ENCODE measurements at places on chromosomes 12 and 14. TPM values are rescaled to one million over a fixed set of nuclear protein-coding genes. Genes with fewer than 3 reads are reported as not detected.
A peak's percentile ranks its signal among the peaks of the same experiment; 100 is the strongest.

GRCh38 chr14:56798447-56799342, 11.6 kb downstream of the OTX2 start:
- no peak for DNase-seq

DNA sequence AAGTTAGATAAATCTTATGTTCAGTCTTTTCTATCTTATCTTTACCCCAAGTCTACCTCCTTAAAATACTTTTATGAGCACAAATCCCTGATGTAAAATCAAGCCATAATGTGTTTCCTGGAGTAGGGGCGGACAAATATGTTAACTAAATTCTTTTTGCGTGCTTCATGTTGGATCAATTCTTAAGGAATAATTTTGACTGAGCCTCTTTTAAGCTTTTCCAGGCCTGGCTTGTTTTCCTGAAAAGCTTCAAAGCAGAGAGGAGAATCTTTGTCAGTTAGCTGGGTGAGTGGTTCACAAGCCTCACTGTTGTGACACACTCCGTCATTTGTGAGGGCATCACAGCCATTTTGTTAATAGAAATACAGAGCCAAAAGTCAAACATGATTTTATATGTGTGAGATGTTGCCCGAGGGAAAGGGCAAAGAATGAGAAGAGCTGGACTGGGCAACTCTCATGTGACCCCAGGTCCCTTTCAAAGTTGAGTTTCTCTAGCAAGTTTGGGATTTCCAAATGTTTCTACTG, 468.9 kb downstream of the RGS6 start:
- no peak for DNase-seq

DNA sequence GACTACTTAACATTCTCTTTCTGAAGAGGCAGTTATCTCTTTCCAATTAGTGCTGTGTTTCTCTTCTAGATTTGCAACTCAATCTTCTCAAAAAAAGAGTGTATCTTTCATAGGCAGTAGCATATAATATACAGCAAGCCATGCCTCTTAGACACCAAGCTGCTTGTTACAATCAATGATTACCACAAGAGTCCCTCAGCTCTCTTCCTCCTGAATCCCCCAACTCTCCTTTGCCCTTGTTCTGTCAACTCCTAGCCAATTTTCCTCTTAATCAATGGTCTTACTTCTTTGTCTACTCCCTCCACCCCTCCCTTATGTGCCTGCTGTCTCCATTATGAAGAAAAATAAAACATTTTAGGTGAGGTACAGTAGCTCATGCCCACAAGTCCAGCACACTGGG, 2.6 kb downstream of the TMTC1 start:
- no peak for DNase-seq

DNA sequence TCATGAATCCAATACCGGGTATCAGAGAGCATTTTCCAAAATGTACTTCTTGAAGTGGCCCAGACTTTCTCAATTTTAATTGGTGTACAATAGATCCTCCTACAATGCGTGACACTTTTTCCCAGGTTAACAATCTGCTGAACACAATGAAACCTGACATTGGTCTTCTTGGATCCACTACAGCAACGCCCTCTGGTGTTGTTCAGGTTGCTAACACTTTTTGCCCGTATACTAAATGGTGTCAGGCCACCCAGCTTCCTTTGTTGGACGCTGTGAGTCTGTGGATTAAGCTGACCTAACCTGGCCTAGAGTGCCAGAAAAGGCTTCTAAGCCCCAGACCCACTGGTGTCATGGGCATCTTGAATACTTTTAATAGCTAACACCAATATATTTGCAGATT, 89.2 kb downstream of the KCNK10 start:
- no peak for DNase-seq

GRCh38 chr12:129873833-129874208, 30.0 kb downstream of the TMEM132D start:
- no peak for DNase-seq

DNA sequence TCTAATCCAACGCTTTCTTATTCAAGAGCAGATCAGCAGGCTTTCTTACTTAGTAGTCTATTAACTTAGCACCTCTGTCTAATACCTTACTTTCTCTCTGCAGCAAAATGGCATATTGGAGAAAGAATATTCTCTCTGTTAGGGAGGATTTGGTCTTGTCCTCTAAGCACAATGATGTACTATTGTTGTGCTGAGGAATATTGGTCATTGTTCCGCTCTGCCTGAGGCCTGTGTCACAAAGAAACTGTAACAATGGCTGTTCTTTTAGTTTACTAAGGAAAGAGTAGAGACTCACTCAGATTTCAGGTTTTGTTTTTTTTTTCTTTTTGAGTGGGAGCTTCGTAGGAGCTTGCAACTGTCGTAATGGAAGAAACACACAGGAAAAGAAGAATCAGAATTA, 1358.8 kb downstream of the LRFN5 start:
- DNase-seq: no peak

- DNase-seq: no peak
These were observed 22.0 kb upstream of the SEL1L start for GRCh38 chr14:81555684-81556083.

GRCh38 chr12:6956021-6956727, 5.0 kb downstream of the PTPN6 start:
- DNase-seq: no peak

- DNase-seq: no peak
These were observed 12.4 kb downstream of the IL22 start for GRCh38 chr12:68240975-68241374.

GRCh38 chr12:116525418-116526001, 33.7 kb upstream of the MAP1LC3B2 start:
- peak; percentile 78 for DNase-seq

DNA sequence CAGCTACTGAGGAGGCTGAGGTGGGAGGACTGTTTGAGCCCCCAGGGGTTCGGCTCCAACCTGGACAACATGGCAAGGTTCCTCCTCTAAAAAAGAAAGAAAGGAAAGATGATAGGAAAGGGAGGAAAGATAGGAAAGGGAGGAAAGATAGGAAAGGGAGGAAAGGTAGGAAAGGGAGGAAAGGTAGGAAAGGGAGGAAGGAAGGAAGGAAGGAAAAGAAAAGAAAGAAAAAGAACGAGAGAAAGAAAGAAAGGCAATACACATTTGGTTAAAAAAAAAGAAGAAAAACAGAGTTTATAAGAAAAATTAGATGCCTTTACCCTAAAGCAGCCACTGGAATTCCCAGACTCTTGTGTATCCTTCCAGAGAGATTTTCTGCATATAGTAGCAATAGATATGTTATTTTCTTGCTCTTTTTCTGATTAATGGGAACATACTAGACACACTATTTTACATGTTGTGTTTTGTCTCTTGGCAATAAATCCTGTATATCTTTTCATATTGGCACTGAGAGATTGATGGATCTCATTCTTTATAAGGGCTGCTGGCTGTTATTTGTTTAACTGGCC, 12.2 kb downstream of the HNF1A start:
- DNase-seq: no peak

GRCh38 chr14:100620255-100621100, 33.3 kb upstream of the BEGAIN start:
- DNase-seq: peak; percentile 50

DNA sequence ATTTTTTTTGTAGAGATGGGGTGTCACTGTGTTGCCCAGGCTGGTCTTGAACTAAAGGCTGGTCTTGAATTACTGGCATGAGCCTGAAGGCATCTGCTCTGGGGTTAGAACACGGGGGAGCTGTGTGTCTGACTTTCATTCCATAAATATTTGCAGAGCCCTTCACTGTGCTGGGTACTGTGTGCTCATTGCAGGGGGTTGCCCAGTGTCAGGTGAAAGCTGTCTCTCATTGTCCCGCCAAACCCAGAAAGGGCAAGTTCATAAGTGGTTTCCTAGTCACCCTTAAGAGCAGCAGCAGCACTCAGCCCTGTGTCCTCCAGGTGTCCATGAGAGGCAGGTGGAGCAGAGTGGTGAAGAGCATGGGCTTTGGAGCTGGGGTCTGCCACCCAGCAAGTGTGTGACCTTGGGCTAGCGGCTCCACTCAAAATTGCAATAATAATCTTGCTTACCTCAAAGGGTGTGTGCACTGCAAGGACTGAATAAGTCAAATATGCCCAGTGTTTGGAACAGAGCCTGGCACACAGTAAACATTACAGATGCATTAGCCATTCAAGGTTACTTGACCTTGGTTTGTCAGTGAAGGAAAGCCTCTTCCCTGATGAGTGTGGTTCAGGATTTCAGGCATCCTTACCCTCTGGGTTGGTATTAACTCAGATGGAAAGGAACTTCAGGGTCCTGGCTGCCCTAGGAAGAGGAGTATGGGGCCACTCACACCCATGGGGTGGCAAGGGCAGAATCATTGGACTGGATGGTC, 4.4 kb upstream of the SMIM41 start:
- no peak for DNase-seq

DNA sequence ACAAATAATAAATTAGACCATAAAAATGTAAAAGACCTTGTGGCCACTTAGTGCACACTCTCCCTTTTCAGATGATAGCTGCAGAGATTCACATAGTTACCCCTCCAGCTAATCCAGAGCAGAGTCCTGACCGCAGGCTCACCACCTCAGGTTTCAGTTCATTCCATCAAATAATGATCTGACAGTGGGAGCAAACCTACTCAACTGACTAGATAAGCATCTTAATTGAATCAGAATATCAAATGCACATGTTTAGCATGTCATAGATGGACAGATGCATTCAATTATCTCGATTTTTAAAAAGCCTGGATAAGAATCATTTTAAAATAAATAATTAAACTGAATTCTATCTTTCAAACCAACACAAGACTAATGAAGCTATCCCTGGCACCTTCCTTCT, 242.3 kb upstream of the PDZRN4 start:
- DNase-seq: no peak

DNA sequence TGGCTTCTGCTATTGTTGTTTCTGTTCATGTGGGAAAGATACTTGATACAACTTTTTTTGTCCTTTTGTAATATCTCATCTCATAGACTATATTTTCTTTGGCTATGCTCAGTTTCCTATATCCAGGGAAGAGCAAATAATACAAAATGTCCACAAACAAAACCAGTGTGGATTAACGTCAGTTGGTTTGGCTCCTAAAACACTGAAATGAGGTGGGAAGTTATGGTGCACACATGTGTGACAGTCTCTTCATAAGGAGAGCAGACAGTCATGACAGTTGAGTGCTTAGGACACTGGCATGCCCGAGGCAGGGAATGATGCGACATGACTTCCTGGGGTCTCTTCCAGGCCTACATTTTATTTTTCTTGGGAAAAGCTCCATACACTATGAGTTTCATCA, 27.5 kb downstream of the RHOJ start:
- no peak for DNase-seq

GRCh38 chr12:27766587-27766986, 13.4 kb upstream of the KLHL42 start:
- no peak for DNase-seq

- DNase-seq: no peak
These were observed 19.5 kb upstream of the CRIP2 start for GRCh38 chr14:105455086-105455640.

DNA sequence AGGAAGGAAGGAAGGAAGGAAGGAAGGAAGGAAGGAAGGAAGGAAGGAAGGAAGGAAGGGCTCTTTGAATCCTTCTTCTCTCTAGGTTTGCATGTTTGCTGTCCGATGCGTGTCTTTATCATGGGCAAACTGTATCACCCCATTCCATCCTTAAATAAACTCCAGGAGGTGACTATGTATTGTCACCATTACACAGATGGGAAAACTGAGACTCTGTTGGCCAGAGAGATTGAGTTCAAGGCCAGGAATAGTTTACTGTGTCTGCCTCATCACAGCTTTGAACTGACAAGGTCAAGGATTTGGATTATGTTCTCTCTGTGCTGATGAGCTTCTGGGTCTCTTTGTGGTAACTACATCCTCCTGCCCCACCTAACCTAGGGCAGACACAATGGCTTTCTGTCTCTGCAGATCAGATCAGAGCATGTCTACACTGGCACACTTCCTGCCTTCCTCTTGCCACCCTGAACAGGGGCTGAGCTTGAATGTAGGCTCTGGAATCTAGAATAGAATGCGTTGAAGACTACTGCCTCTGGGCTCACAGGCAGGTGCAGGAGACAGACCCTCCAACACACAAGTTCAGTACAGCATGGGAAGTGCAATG, 78.9 kb upstream of the MAP1LC3B2 start:
- no peak for DNase-seq

DNA sequence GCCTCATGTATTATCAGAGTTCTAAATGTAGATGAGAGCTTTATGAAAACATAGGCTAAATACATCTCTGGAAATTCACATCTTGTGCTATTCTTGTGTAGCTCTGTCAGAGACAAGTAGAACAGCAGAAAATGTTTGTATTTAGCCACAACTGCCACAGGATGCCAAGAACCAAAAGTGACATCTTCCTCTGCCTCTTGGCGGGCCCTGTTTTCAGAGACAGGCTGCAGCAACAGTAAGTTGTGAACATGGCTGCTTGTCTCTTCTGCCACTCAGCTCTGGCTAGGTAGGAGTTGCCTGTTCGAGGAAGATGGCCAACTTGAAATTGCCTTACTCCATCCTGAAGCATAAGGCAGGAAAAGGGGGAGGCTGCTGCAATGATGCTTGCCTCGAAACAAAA, 30.4 kb downstream of the SETD3 start:
- no peak for DNase-seq

GRCh38 chr12:3483089-3483488, 7.9 kb upstream of the PRMT8 start:
- DNase-seq: no peak

- no peak for DNase-seq
These were observed 33.9 kb downstream of the TMEM19 start for GRCh38 chr12:71719647-71720370.

- no peak for DNase-seq
These were observed 99.3 kb downstream of the SPTSSA start for GRCh38 chr14:34362641-34363251.

GRCh38 chr12:66600903-66601302, 78.0 kb downstream of the GRIP1 start:
- no peak for DNase-seq

GRCh38 chr12:97877404-97877803, 414.8 kb downstream of the RMST start:
- DNase-seq: no peak

- DNase-seq: no peak
These were observed 37.8 kb downstream of the SLCO1A2 start for GRCh38 chr12:21296751-21297406.

Gene GZMB
- not detected for total RNA-seq

Gene IL31
- not detected for total RNA-seq

Gene TSHR
- total RNA-seq: 1.8 TPM

Gene CLECL1
- total RNA-seq: not detected

Gene GARIN6
- not detected for total RNA-seq

Gene NFE2
- total RNA-seq: 12.9 TPM

Gene C12orf60
- total RNA-seq: not detected

Gene MMP17
- total RNA-seq: 5.4 TPM

Gene KRT2
- 1,484 TPM for total RNA-seq

Gene A2M
- 32.9 TPM for total RNA-seq

Gene SLC2A14
- total RNA-seq: not detected

Gene FICD
- 3.4 TPM for total RNA-seq

Gene RNF31
- total RNA-seq: 77.2 TPM

Gene TAS2R31
- total RNA-seq: 0.27 TPM

Gene BCAT1
- 2.7 TPM for total RNA-seq

Gene CHFR
- 34.7 TPM for total RNA-seq
